Coronary artery (tissue), 2 donors: ENCODE measurements at places on chromosomes 2 and 18.

DNA sequence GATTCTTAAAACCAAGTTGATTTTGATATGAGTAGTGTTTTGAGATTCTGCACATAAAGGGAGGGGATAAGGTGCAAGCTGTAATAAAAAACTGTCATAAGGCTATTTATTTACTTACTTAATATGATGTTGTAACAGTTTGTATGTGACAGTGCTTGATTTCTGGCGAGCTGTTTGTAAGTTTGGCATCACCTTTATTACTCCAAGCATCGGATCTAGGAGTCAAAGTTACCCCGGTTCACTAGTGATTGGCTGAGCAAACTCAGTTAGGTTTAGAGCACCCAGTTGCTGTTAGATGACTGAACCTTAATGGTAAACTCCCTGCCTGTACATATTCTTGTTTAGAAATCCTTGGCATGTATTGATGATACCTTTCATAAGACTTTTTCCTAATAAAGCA is 16.1 kb downstream of the ZCCHC2 start:
- DNase-seq = no peak

DNA sequence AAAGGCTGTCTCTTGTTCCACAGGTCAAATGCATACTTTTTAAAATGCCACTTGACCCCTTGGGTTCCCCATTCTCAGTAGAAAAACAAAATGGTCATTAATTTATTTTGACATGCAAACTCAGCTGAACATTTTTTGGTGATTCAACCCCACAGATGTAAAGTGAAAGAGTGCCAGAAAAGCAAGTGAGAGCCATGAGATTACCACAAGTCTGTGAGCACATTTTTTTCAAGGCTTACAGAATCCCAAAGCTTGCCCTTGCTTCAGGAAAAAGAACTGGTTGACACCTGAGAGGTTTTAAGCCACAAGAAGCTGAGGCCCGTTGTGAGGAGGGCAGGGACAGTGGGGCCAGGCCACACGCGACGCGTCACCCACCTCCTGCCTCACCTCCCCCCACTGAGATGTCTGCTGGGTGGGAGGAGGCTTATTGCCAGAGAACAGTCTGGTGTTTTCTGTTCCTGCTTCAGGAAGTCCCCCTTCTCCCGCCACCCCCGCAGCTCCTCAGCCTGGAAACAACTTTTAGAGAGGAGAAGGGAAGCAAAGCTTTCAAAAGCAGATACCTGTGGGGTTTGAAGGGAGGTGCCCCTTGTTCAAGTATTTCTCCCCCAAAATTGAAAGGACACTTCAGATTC is 70.4 kb upstream of the CYP1B1 start:
- DNase-seq = no peak

DNA sequence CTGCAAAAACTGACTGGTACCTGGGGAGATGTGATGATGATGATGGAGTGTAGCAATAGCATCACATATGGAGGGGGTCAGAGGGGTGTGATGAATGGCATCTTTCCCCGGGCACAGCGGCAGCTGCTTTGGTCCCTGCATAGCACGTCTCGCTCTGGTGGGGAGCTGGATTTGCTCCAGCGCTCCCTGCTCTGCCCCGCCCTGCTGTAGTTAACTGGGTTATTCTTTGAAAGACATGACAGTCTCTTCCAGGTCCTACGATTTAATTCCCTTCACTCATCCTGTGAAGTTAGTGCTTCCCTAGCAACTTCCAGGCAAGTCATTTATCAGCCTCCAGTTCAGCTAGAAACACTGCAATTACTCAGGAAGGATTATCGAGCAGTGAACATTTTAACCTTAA is 463.1 kb downstream of the TSN start:
- DNase-seq = no peak

GRCh38 chr2:16630463-16630862 is 35.2 kb downstream of the CYRIA start:
- DNase-seq = no peak

- no peak for DNase-seq
Measured at GRCh38 chr18:31162825-31163435, at the start of gene DSC1. Gene DSC1 (minus strand): TSS chr18:31162856. CDS start chr18:31162594, 262 bp downstream.

DNA sequence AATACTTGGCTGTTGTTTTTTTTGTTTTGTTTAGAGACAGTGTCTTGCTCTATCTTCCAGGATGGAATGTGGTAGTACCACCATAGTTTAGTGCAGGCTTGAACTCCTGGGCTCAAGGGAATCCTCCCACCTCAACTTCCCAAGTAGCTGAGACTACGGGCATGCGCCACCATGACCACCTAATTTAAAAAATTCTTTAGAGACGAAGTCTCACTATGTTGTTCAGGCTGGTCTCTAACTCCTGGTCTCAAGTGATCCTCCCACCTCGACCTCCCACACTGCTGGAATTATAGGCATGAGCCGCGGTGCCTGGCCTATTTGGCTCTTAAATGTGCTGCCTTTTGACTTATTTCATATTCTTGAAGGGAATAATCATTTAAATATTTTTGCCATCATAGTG is 60.1 kb downstream of the PTPN4 start:
- DNase-seq = no peak

- DNase-seq = no peak
Measured at GRCh38 chr18:58180172-58180571, 136.1 kb downstream of the NEDD4L start.

GRCh38 chr2:230925879-230926765 is 1.1 kb upstream of the GPR55 start:
- DNase-seq = peak; percentile 58

- DNase-seq = no peak
Measured at GRCh38 chr2:73999881-74000597, 15.3 kb downstream of the TET3 start.

GRCh38 chr2:74915743-74916142 is 42.7 kb upstream of the POLE4 start:
- no peak for DNase-seq

DNA sequence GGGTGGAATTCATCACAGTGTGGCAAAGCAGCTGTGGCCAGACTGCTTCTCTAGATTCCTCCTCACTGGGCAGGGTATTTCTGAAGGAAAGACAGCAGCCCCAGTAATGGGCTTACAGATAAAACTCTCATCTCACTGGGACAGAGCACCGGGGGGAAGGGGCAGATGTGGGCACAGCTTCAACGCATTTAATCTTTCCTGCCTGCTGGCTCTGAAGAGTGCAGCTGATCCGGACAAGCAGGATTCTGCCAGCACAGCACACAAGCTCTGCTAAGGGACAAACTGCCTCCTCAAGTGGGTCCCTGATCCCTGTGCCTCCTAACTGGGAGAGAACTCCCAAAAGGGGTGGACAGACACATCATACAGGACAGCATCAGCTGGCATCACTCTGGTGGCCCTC is 779.9 kb upstream of the CNTNAP5 start:
- no peak for DNase-seq

GRCh38 chr18:47077111-47077510 is 41.7 kb upstream of the ELOA2 start:
- no peak for DNase-seq

DNA sequence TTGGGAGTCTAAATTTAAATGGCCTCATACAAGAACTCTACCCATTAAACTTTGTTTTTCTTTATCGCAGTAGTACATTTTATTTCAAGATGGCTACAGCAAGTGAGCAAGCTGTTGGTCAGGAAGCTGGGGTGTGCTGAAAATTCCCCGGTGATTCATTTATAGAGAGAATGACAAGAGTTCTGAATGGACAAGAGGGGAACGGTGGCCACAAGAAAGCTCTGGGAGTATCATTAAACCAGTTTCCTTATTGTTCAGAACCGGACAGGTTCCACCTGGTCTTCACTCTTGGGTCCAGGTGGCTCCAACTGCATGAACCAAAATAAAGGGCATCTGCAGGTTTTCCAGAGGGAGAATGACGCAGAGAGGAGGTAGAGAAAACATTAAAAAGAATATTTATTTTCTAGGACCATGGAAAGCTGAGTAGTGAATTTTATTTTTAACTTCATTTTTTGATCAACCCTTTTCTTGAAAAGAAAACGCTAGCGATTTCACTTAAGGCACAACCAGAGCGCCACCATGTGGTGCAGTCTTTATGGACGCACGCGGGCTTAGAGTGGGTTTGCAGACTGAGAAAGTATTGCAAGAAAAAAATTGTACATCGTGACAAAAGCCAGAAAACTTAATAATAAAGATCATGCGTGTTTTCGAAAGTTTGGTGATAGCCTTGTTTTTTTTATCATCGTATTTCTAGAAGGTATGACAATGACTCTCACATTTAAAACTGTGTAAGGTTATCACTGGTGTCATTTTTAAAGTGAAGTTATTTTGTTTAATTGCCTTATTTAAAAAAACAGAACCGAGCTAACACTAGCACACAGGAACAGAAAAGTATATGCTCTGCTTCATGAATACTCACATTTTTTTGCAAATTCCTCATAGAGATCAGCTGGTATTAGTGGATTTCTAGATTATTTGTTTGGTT is 97.9 kb upstream of the NOL4 start:
- DNase-seq = no peak

DNA sequence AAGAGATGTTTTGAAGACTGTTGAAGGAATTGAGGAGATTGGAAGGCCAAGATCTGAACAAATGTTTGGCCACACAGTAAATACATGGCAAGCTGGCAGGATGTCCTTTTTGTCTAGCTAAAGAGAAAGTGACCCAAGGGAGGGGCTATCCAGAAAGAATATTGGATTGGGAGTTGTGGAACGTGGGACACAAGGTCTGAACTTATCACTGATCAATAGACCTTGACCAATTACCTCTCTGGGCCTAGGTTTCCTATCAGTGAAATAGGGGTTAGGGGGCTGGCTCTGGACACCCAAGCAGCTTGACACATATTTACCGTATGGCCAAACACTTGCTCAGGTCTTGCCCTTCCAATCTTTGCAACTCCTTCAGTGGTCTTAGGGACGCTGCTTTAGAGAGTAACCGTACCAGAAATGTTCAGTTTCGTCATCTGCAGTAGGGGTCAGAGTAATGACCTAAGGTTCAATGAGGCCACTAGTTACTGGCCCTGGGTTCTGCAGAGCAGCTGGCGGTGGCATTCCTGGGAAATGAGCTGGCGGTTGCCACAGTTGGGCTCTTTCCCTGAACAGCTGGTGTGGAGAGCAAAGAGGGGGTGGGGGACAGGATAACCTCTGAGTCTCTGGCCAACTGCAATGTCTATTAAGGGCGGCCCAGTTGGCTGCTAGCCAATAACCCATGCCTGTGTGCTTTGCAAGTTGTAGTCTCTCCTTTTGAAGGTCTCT is 70.1 kb upstream of the STPG4 start:
- peak; percentile 87 for DNase-seq

GRCh38 chr2:27029051-27029450 is 3.7 kb upstream of the TMEM214 start:
- DNase-seq = no peak

DNA sequence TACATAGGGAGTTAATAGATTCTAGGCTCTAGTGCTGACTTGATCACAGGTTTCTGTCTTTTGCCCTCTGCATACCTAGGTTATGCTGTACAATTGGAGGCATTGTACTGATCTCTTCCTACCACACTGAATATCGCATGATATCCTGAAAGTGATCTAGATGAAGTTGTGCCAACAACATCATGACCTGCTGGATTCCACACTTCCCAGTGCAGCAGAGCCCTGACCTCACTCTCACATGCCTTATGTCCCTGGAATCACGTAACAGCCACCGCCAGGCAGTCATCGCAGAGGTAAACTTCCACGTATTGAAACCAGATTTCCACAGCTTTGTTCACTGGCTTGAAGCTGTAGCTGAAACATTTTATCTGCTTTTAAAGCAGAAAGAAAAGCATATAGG is 214.0 kb downstream of the ANKRD30B start:
- no peak for DNase-seq

DNA sequence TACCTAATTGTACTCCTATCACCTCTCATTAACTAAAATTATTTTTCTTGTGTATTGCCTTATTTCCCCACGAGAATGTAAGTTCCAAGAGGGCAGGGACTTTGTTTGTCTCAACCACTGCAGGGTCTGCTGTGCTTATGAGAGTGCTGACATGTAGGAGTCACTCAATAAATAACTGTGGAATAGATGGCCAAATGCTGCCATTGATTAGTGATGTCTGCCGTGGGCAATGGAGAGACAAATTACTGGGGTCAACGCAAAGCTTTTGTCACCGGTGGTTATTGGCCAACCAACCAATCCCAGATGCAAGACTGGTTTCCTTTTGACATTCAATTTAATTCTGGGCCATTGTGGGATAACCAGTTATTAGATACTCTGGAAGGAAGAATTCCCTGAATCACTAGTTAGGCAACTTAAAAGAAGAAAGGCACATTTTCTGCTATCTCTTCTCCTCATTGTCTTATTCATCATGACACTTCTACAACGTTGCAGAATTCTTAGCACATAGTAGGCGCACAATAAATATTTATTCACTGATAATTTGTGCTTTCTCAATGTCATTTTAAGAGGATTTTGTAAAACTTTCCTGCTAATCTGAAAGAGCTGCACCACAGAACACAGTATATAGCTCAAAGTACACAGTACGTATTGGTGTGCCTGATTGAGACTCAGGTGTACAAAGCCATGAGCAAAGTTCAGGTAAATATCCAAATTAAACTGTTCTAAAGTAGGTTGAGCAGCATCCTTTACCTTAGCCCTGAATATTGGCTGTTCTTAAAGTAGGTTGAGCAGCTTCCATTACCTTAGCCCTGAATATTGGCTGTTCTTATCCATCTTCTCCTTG is 95.9 kb downstream of the ACTR3 start:
- DNase-seq = no peak

GRCh38 chr18:54774981-54775665 is 53.2 kb upstream of the RAB27B start:
- DNase-seq = no peak

DNA sequence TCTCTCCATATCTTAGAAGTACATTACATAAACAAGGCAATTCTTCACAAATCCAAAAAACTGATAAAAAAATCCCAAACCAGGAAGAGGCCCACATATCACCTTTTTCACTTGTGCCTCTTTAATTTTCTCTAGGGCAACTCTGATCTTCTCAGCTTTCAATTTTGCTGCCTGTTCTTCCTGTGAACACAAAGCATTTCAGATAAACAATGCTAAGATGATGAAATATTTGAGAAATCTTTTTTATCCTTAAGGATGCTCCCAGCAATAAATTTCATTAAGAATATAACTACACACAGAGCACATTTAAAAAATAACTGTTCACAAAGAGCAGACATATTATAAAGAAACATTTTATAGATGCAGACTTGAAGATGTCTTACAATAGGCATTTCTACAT is 73.4 kb downstream of the RAPH1 start:
- no peak for DNase-seq

DNA sequence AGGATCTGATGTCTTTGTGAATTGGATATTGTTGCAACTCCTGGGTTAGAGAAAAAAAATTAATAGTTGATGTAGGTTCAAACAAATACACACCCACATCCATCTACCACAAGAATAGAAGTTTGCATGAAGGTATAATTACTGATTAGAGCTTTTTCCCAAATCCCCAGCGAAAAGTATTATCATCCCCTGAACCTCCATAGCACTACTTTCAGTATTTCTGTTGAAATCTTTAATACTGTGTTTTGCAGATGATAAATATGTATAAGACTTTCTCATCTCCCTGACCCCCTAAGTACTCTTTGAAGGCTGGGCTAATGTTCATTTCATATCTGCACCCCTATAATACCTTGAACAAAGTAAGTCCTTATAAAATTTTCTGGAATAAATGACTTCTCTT is 6.4 kb downstream of the FN1 start:
- no peak for DNase-seq
